ENCODE measurements at places on chromosomes 2 and 18.
A peak's percentile ranks its signal among the peaks of the same experiment; 100 is the strongest.

GRCh38 chr18:51833850-51834249, 506.1 kb upstream of the DCC start:
- DNase-seq: no peak

- DNase-seq: peak; percentile 32
These were observed 365 bp downstream of the CUL3 start for GRCh38 chr2:224584785-224585210.

GRCh38 chr2:203471323-203471722, 63.8 kb downstream of the RAPH1 start:
- DNase-seq: no peak

DNA sequence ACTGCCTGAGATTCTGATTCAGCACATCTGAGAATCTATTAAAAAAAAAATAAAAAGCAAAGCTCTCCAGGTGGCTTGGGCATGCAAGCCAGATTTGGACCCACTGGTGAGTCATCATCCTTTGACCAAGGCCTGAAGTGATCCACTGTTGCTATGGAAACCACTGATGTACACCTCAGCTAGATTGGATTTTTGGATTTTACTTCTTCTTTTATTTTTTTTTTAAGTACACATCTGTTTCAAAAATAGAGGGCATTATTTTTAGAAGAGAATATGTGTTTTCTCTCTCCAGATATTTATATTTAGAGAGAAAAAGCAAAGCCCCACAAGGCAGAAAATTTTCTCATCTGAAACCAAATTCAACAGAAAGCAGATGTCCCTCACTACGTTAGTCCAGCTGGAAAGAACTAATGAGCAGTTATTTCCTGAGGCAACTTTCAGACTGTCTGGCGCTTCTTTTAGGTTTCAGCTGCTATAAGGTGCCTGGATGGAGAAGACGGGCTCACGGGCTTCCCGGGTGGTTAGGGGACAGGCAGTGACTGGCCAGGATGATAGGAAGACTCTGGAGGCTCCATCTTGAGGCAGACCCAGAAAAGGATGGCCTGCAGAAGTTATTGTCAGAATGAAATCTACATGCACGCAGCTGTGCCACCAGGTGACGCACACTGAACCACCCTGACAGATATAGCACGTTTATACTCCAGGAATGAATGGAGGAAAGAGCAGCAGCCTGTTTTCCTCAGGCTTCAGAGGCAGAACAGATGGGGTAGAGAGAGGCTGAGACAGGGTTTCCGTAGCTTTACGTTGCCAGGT, 50.5 kb downstream of the MRPL35 start:
- no peak for DNase-seq

GRCh38 chr2:127649684-127650040, 3.7 kb downstream of the GPR17 start:
- peak; percentile 85 for DNase-seq

GRCh38 chr2:88826399-88826798, 134.9 kb downstream of the RPIA start:
- no peak for DNase-seq

DNA sequence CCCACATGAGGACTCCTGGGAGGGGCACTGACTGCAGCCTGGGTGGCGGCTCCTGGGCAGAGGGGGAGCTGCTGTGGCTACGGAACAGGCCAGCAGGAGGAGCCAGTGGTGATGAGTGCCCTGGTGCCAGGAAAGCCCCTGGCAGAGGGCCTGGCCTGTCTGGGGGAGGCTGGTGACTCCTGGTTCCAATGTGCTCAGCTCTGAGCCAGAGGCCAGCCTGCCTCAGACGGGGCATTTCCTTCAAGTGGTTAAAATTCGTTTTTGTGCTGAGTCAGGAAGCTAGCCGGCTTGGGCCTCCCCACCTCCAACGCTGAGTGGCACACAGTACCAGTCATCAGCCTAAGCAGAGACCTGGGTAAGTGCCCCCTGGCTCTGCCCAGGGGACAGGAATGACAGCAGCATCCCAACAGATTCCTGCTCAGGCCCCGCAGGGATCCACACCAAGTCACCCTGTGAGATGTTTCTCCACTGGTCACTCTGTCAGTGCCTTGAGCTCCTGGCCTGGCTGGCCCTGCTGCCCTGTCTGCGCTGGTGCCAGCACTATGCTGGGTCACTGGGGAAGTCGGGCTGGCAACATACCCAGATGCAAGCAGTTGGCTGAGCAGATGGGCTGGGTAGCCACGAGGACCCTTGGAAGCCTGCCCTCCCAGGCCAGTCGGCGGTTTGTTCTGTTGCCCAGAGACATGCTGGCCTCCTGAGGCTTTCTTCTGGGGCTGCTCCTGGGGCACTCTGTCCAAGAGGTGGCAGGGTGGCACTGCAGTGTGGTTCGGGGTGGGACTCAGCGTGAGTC, 7.1 kb upstream of the KLF11 start:
- no peak for DNase-seq

DNA sequence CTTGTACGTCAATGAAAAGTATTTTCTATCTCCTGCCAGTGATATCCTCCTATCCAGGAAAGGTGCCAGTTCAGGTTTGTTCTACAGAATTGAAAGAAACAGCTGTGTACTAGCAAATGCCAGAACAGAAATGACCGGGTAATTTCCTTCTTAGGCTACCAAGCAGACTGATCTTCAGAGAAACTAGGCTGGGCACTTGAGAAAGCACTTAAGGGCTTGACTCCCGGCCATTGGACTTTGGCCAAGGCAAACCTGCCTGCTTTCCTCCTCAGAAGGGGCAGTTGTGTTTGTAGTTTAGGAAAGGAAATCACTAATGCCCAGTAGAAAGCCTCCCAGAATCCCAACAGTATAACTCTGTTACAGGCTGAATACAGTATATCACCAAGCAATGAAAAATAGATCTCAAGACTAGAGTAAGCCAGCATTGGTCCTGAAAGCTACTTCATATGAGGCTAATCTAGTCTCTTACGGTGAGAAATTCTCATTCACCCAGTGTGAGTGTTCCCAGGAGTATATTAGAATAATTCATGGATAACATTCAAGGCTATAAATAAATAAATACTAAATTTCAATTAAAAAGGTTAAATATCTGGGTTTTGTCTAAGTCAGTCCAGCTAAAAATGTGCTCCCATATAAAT, 43.0 kb upstream of the COL5A2 start:
- DNase-seq: no peak

GRCh38 chr2:45011621-45012602, 2.7 kb upstream of the SIX2 start:
- no peak for DNase-seq

DNA sequence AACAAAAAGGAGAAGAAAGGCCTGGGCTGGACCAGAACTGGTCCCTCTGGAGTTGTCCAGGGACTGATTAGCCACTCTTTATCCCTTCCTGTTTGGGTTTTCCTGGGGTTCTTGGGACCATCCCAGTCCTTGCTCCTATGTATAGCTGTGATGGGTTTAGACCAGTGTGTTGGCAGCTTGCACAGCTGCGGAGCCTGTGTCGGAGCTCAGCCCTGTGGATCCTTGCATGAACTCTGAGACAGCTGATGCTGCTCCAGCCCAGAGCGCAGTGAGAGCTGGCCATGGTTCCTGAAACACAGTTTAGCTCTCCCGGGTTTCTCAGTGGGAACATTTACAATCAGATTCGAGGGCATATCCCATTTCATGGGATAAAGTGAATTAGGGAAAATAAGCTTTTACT, 16.9 kb downstream of the IMPA2 start:
- no peak for DNase-seq

GRCh38 chr2:28624436-28624792, 127.2 kb upstream of the PPP1CB start:
- no peak for DNase-seq

DNA sequence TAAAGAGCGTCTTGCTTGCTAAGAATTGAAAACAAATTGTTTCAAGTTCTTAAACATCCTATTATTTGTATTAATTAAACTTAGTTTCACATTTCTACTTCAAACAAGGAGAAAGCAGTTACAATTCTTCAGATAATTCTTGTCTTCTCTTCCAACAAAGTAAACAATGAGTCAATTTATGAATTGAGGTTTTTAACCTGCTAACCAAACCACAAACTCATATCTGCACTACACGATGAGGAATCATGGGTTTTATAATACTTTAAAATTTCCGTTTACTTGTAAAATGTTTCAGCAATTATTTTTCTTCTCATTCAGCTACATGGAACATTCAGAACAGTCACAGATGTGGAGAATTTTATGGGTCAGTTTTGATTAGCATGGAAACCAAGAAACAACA, 114.2 kb downstream of the SPIRE1 start:
- DNase-seq: no peak

DNA sequence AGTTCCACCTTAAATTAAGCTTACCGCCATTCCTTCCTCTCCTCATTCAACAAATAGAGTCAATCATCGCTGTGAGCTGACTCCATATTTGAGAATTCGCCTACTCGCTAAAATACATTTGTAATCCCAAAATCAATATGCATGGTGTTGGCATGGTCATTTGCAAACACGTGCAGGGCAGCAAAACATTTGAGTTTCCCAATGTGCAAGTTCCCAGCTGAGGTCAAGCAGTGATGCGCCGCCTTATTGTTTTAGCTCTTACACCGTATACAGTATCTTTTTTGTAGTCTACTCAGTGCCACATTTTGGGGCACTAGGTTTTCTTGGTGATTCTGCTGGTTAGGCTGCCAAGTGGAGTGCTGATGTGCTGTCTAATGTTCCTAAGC, 73.3 kb upstream of the MGAT4A start:
- no peak for DNase-seq

- DNase-seq: no peak
These were observed 473.3 kb downstream of the LPIN1 start for GRCh38 chr2:12219761-12220160.

DNA sequence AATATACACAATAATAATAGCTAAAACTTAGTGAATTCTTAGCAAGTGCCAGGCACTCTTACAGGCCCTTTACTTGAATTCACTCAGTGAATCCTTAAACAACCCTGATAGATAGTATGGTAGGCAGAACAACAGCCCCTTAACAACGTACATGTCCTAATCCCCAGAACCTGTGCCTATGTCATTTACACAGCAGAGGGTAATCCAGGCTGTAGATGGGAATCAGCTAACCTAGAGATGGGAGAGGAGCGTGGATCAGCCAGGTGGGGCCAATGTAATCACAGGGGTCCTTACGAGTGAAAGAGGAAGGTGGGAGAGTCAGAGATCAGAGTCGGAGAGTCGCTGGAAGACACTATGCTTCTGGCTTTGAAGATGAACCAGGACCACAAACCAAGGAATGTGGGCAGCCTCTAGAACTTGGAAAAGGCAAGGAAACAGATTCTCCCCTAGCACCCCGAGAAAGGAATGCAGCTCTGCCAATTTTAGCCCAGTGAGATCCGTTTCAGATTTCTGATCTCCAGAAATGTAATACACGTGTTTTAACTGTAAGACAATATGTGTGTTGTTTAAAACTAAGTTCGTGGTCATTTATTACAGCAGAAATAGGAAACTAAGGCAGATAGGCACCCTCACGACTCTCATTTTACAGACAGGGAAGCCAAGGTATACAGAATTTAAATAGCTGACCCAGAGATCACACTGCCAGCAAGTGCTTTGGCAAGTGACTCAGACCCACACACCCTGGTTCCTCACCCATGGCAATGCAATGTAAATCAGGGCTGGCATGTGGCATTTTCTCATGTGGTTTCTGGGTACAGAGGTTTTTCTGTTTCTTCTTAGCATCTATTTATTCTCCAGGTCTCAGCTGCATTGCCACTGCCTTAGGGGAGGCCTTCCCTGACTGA, 68.9 kb downstream of the DOCK10 start:
- no peak for DNase-seq

DNA sequence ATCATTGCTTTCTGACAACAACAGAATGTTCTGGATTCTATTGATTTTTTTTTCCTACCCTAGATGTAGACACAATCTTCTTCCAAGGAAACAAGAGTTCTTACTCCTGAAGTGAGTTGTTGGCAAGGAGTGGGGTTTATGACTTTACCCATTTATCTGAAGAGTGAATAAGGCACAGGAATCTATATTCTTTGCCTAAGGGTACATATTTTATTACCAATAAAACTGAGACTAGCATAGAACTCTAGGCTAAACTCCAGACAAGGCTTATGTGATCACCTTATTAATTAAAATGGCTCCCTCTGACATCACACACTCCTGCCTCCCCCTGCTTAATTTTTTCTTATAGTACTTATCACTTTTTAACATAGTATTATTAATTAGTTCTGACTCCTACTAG, 47.6 kb downstream of the C18orf54 start:
- DNase-seq: no peak

Data from activated CD4-positive, alpha-beta T cell treated with anti-CD3 and anti-CD28 coated beads, Interleukin-2, amount 50 U/mL, for 24 hours (primary cell).